ENCODE measurements at places on chromosomes 5 and 9. TPM values are rescaled to one million over a fixed set of nuclear protein-coding genes. Genes with fewer than 3 reads are reported as not detected.

BHMT2 gene
- total RNA-seq = 1.4 TPM

DND1 gene
- total RNA-seq = 1.7 TPM

FGF18 gene
- 3.1 TPM for total RNA-seq

CCL21 gene
- total RNA-seq = 473 TPM

TMEM215 gene
- 0.06 TPM for total RNA-seq

PHF24 gene
- total RNA-seq = 0.48 TPM

EIF4E1B gene
- not detected for total RNA-seq

GLIPR2 gene
- total RNA-seq = 17.4 TPM

C5orf52 gene
- total RNA-seq = not detected

CTXN3 gene
- total RNA-seq = not detected

GRXCR2 gene
- total RNA-seq = not detected

TRMT10B gene
- total RNA-seq = 7.6 TPM

ERAP2 gene
- total RNA-seq = 4.9 TPM

IFNA17 gene
- not detected for total RNA-seq

CDC20B gene
- total RNA-seq = 1.4 TPM

HAVCR2 gene
- total RNA-seq = 13.0 TPM

COL15A1 gene
- total RNA-seq = 40.5 TPM

POU5F2 gene
- 2.0 TPM for total RNA-seq

FREM1 gene
- 21.8 TPM for total RNA-seq

MPDZ gene
- total RNA-seq = 22.5 TPM

PHYKPL gene
- total RNA-seq = 99.6 TPM

BAAT gene
- total RNA-seq = 0.17 TPM

ADGRV1 gene
- 39.9 TPM for total RNA-seq

SLC6A19 gene
- total RNA-seq = not detected

ADGRD2 gene
- total RNA-seq = not detected

SOHLH1 gene
- total RNA-seq = not detected

GAPVD1 gene
- 138 TPM for total RNA-seq

KCNV2 gene
- not detected for total RNA-seq

ADAMTS2 gene
- total RNA-seq = 30.1 TPM

TMC1 gene
- total RNA-seq = 0.21 TPM

CARTPT gene
- not detected for total RNA-seq

PCDHA9 gene
- 0.68 TPM for total RNA-seq

SPINK5 gene
- 7.7 TPM for total RNA-seq

GPX8 gene
- 18.8 TPM for total RNA-seq

PAM gene
- total RNA-seq = 158 TPM

LCN15 gene
- not detected for total RNA-seq

NR5A1 gene
- 0.09 TPM for total RNA-seq

OXCT1 gene
- total RNA-seq = 17.3 TPM

All from lung (tissue), 17 donors.